ENCODE measurements at places on chromosomes 16 and 17. TPM values are rescaled to one million over a fixed set of nuclear protein-coding genes. Genes with fewer than 3 reads are reported as not detected.

GCGR gene
- polyA plus RNA-seq: not detected

VAT1L gene
- not detected for polyA plus RNA-seq

WNT9B gene
- polyA plus RNA-seq: not detected

C17orf67 gene
- 1.6 TPM for polyA plus RNA-seq

- H3K4me1 ChIP-seq: peaks cover 58% of the 10 kb centered on the region
- no peaks in the 10 kb centered on the region for H3K27me3 ChIP-seq
- no peaks in the 10 kb centered on the region for H3K36me3 ChIP-seq
- H3K4me3 ChIP-seq: no peak overlapping the region
Measured at GRCh38 chr17:75346906-75347305, 57.7 kb upstream of the SLC25A19 start.

DNA sequence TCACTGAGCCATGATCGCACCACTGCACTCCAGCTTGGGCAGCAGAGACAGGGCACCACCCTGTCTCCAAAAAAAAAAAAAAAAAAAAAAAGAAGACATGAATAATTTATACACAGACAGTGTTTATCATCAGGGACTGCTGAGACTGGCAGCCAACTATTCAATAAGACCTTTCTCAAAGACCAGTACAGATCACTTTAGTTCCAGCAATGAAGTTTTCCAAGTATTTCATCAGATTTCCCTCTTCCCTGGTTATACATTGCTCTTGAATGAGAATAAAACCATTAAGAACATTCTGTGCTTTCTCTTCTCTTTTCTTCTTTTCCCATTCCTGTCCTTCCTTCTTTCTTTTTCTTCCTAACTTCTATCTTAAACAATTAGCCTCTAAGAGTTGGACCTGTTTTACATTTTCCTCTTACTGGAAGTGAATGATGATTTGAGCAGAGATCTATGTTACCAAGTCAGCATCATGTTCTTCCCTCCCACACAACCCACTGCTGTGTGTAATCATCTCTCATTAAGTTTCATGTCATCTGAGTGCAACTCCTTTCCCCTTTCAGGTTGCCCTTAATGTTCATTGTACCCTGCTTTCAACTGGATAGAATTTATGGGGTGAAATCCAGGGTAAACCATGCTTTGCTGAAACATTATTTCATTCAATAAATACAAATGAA, 35.9 kb upstream of the SMIM36 start:
- no peaks in the 10 kb centered on the region for H3K4me1 ChIP-seq
- H3K4me3 ChIP-seq: no peak overlapping the region
- H3K27me3 ChIP-seq: no peaks in the 10 kb centered on the region
- H3K27ac ChIP-seq: no peak overlapping the region

GRCh38 chr17:61490540-61490975, 38.3 kb downstream of the TBX4 start:
- no peak for DNase-seq
- no peak overlapping the region for H3K27ac ChIP-seq
- H3K27me3 ChIP-seq: no peaks in the 10 kb centered on the region
- no peaks in the 10 kb centered on the region for H3K36me3 ChIP-seq
- H3K4me1 ChIP-seq: no peaks in the 10 kb centered on the region

DNA sequence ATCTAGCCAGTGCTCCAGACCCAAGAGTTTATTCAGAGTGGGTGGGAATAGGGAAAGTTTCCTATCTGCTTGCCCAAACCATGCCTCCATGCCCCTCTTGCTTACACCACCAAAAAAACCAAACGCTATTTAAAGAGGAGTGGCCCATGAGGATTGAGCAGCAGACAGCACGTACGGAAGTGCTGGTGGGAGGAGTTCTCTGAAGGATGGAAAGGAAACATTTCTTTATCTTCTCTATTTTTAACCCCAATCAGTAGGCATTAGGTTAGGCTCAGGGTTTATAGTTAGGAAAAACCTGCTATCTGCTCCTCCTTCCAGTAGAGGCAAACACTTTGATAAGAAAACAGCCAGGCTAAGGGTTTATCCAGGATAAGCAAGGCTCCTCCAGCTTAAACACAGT, 235.3 kb downstream of the ZFHX3 start:
- H3K27ac ChIP-seq: no peak overlapping the region
- no peak overlapping the region for H3K4me3 ChIP-seq
- DNase-seq: no peak
- no peaks in the 10 kb centered on the region for H3K36me3 ChIP-seq
- no peaks in the 10 kb centered on the region for H3K4me1 ChIP-seq
- H3K27me3 ChIP-seq: no peaks in the 10 kb centered on the region

GRCh38 chr17:1000597-1001461, 3.9 kb downstream of the TIMM22 start:
- no peak overlapping the region for H3K4me3 ChIP-seq
- DNase-seq: no peak

DNA sequence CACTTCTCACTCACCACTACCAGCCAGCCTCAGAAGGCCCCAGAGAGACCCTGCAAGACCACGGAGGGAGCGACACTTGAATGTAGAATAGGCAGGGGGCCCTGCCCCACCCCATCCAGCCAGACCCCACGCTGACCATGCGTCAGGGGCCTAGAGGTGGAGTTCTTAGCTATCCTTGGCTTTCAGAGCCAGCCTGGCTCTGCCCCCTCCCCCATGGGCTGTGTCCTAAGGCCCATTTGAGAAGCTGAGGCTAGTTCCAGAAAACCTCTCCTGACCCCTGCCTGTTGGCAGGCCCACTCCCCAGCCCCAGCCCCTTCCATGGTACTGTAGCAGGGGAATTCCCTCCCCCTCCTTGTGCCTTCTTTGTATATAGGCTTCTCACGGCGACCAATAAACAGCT, 5.1 kb upstream of the PDK2 start:
- H3K4me3 ChIP-seq: no peak overlapping the region
- no peaks in the 10 kb centered on the region for H3K27me3 ChIP-seq
- H3K4me1 ChIP-seq: no peaks in the 10 kb centered on the region
- no peak for DNase-seq

- no peak overlapping the region for H3K27ac ChIP-seq
- DNase-seq: no peak
- H3K36me3 ChIP-seq: no peaks in the 10 kb centered on the region
- H3K27me3 ChIP-seq: no peaks in the 10 kb centered on the region
- H3K4me3 ChIP-seq: no peak overlapping the region
Measured at GRCh38 chr16:85246473-85246872, 134.2 kb upstream of the CIBAR2 start.
